ENCODE measurements at places on chromosomes 5 and 9.

- DNase-seq, result no peak
Observed at GRCh38 chr9:107387409-107387808, 102.2 kb downstream of the KLF4 start.

- peak; percentile 15 for DNase-seq
Observed at GRCh38 chr5:141186897-141187512, at the start of gene PCDHB9. Gene PCDHB9 (plus strand): TSS chr5:141187161. CDS start chr5:141187319, 158 bp downstream.

GRCh38 chr5:130164966-130165365 lies 260.7 kb downstream of the CHSY3 start:
- no peak for DNase-seq

- no peak for DNase-seq
Observed at GRCh38 chr9:36929350-36929675, 104.8 kb downstream of the PAX5 start.

DNA sequence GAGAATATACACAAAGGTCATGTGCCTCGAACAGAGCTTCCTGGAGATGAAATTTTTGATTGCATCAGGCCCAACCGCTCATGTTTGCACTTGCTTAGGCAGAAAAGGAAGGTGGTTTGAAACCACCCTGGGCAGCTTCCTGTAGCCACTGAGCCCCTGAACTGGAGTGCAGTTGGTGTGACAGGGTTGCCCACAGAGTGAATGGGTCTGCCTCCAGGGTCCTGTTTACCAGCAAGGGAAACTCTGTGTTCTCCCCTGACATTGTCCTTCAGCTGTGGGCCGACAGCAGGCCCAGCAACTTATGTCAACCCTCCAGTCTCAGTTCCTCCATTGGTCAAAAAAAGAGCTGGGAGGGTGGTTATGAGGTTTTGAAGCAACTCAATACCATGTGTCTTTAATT lies 289.6 kb downstream of the KIF4B start:
- DNase-seq, result no peak

DNA sequence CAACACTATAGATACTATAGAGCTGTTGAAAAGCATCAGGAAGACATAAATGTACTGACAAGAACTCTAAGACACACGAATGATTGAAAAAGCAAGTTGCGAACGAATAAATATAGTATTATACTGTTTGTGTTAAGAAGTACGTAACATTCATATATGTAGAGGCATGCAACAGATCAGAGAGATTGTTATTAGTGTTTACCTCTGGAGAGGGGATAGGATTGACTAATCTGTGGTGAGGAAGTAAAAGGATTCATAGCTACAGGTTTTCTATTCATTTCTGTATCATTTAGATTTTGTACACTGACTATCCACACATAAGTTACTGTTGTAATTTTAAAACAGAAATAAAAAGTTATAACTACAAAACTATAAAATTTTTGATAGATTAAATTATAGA lies 147.6 kb upstream of the SV2C start:
- no peak for DNase-seq

DNA sequence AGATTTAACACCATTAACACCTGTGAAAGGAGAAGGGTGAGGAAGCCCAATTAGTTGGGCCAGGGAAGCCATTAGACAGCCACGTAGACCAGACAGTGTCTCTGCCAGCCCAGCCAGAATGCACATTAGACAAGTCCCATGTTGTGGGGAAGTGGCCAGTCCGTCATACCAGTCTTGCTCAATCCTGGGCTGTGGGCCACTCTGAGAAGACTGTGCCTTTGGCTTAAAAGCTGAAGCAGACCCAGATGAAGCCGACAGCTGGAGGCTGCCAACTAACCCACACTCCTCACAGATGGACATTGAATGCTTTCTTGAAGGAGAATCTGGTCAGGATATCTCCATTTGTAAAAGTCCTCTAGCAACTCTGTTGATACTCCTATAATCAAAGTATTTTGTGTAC lies 128.5 kb downstream of the CHSY3 start:
- DNase-seq, result no peak

- no peak for DNase-seq
Observed at GRCh38 chr5:158898185-158899177, 201.2 kb downstream of the EBF1 start.

DNA sequence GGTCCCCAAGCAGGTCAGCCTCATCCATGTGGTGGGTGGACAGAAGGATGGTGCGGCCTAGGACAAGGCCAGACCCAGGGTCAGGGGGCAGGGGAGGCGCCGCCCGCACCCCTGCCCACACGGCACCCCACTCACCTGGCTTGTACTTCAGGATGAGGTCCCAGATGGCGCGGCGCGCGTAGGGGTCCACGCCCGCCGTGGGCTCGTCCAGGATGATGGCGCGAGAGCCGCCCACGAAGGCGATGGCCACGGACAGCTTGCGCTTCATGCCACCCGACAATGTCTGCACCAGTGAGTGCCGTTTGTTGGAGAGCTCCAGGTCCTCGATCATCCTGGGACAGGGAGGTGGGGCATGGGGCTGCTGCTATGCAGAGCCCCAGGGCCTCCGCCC lies 12.5 kb downstream of the ABCA2 start:
- DNase-seq, result no peak
